ENCODE measurements at places on chromosomes 1 and 21. TPM values are rescaled to one million over a fixed set of nuclear protein-coding genes. Genes with fewer than 3 reads are reported as not detected.

Gene PKP1
- total RNA-seq: not detected

Gene LCE2A
- total RNA-seq: not detected

Gene C1QC
- total RNA-seq: not detected

Gene CHRM3
- not detected for total RNA-seq

Gene TSACC
- 0.73 TPM for total RNA-seq

Gene ERG
- not detected for total RNA-seq

Gene LAMB3
- 0.84 TPM for total RNA-seq

Gene SYNC
- not detected for total RNA-seq

Gene ABCD3
- total RNA-seq: 25.0 TPM

Gene ADAMTS1
- total RNA-seq: 0.99 TPM

Gene LINGO4
- total RNA-seq: 0.32 TPM

Gene ADCY10
- total RNA-seq: not detected

Gene BLACAT1
- 0.16 TPM for total RNA-seq

Gene MMEL1
- total RNA-seq: 3.7 TPM

Gene SLAMF9
- total RNA-seq: not detected

Gene XCL1
- 41.8 TPM for total RNA-seq

Gene ATXN7L2
- total RNA-seq: 10.2 TPM

Gene ALDH4A1
- 4.3 TPM for total RNA-seq

Gene HEYL
- not detected for total RNA-seq

Gene AQP10
- total RNA-seq: not detected

Gene OR2L13
- not detected for total RNA-seq

Gene DMRTA2
- total RNA-seq: not detected

Gene SH2D1B
- not detected for total RNA-seq

Gene B3GALT2
- total RNA-seq: 0.63 TPM

Gene LAPTM5
- 413 TPM for total RNA-seq

Gene OR10Z1
- not detected for total RNA-seq

Gene XCL2
- total RNA-seq: 41.2 TPM
